ENCODE measurements at places on chromosomes 4 and X.

DNA sequence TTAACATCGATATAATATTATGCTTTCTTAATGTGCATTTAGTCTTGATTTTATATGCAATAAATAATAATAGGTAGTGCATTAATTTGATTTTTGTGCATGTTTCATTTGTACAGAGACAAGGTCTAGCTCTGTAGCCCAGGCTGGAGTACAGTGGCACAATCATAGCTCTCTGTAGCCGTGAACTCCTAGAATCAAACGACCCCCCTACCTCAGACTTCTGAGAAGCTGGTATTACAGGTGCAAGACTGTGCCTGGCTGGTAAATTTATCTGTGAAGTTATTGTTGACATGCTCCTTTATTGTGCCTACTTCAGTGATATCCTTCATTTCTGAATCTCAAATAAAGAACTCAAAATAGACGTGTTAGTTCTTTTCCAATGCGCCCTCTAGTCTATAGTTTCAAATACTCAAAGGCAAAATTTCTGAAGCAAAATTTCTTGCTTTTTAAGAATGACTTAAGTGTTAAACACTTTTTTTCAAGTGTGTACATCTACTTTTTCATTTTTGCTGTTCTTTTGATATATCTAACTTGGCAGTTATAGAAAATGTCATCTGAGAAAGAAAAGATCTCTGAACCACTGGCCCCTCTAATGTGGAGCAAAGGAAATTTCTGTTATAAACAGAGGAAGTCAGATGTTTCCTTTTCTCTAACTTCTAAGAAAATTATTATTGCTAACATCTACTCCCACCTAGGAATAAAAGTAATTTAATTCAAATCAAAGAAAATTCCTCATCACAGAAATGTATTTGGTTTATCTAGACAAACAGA is 28.3 kb upstream of the GUCY1A1 start:
- no peak for DNase-seq

DNA sequence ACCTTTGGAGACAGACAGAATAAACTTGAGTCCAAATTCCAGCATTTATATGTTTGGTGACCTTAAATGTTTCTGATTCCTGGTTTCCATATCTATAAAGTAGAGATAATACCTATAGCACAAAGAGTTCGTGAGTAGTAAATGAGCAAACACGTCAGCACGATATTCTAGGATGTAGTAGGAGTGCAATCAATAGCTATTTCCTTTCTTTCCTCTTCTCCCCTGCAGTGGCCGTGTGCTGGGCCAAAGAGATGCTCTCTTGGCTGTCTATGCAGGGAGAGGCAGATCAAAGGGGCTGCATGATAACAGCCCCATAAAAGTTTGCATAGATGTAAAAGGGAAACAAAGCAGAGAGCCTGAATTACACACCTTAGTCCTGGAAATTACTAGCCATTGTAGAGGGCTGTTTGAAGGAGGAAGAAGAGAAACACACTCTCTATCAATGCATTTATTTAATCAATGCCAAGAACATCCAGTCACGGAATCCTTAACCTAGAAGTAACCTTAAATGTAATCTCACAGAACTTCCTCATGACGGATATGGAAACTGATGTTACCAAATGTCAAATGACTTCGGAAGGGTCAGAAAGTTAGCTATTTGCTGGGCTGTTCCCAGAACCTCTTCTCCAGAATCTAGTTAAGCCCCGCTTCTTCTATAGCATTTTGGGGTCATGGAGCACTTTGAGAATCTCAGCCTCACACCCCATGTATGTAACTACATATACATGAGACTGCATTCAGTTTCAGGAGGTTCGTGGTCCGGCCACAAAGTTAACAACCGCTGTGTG is 35.5 kb upstream of the PLAC8 start:
- DNase-seq = no peak

GRCh38 chr4:86132468-86132867 is 227.4 kb downstream of the MAPK10 start:
- no peak for DNase-seq

- DNase-seq = no peak
Observed at GRCh38 chrX:100687546-100687945, 43.5 kb downstream of the SRPX2 start.

- no peak for DNase-seq
Observed at GRCh38 chr4:122005064-122005755, 53.4 kb upstream of the TRPC3 start.

DNA sequence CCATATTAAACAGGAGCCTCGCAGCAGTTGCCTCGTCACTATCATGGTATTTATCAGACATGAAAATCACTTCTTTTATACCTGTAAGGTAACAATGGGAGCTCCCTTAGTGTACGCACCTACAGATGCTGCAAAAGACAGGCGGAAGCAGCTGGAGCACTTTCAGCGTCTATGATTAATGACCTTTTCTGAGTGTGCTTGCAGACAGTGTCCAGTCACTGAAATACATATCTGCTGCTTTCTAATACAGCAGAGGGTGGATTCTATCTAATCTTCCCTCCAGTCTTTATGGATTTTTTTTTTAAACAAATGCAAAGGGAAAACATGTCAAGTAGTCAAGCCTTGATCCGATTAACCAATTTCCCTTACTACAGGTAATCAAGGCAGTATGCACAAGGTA is 24.1 kb downstream of the DCTD start:
- no peak for DNase-seq
